Stimulated activated CD4-positive, alpha-beta T cell treated with anti-CD3 and anti-CD28 coated beads, Interleukin-2, amount 100 ng/mL, for 48 hours (primary cell): ENCODE measurements at places on chromosomes 4 and X.

DNA sequence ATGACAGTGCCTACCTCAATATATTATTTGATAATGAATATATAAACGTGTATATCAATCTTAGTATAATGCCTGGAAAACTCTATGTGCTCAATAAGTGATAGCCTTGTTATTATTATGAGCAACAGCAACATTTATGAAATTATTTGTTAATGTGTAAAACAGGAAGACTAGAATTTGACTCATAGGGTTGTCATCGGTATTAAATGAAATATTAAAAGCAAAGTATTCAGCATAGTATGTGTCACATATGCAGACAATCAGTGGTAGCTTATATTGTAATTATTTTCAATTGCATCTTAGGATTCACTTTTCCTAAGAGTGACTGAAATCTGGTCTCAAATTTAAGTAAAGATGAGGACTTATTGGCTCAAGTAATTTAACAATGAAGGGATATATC is 24.6 kb downstream of the SPANXD start:
- no peak for DNase-seq

DNA sequence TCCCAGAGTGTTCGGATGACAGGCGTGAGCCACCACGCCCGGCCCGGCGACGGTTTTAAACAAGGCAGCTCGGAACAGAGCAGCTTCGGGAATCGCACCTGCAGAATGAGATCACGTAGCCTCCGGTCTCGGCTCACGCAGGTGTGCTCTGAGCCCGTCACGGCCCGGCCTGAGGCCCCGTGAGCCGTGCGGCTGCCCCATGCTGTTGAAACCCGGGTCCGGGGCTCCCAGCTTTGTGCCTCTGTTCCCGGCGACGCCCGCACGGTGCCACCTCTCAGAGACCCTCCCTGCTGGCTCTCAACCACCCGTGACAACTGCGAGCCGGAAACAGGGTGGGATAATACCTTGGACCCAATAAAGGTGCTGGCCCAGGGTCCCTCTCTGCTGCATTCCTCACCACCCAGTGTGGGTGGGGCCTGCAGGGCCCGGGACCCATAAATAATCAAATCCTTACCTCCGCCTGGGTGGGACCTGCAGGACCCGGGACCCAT is 13.4 kb upstream of the PLCXD1 start:
- DNase-seq, result no peak

DNA sequence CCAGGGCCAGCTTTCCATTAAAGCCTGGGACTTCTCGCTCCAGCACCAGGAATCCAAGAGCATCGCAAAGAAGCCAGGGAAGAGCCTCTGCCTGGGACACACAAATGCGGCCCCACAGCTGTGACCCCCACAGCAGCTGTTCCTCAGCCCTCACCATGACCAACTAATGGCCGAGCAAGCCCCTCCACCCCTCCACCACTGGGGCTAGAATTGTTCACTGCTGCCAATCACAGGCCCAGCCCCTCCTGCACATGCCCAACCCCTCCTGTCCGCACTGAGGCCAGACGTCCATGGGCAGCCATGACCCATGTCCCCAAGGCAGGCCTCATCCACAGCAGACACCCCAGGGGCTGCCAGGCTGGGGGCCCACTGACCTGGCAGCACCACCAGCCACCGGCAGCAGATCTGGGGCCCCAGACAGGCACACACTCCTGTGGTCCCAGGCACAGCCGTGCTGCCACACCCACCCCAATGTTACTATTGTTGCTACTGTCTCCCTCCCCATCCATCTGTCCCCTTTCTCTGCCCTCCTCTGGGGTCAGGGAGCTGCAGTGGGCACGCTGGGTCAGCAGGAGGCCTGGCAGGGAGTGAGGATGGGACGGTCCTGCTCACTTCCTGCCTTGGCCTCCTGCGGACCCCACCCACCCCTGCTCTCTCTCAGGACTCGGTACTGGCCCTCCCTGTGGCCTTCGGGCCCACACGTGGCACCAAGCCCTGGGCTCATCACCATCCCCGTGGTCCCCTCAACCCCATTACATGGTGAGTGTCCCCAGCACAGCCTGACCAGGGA is 56.0 kb downstream of the ZFYVE28 start:
- DNase-seq, result no peak

DNA sequence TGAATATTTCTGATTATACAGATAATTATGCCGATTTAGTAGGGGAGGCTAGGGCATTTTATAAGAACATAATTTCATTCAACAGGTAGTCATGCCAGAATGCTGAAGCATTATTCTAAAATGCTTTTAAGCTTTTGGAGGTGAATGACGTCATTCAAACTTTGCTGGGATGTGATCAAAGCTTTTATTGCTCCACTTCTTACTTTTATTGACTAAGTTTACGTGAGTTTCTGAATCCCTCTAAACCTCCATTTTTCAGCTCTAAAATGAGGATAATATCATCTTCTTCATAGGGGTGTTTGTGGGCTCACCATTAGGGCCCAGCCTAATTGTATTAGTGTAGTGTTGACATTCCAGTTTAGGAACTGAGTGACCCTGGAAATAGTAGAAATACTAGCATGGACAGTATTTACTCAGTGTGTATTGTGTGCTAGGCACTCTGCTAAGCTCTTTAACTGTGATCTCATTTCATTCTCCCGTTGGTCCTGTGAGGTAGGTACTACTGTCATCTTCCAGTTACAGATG is 3.0 kb downstream of the WWC2 start:
- no peak for DNase-seq

- DNase-seq, result no peak
Measured at GRCh38 chr4:150218447-150218846, 140.2 kb downstream of the DCLK2 start.

GRCh38 chrX:66021765-66022631 is 17.9 kb downstream of the VSIG4 start:
- DNase-seq, result no peak

DNA sequence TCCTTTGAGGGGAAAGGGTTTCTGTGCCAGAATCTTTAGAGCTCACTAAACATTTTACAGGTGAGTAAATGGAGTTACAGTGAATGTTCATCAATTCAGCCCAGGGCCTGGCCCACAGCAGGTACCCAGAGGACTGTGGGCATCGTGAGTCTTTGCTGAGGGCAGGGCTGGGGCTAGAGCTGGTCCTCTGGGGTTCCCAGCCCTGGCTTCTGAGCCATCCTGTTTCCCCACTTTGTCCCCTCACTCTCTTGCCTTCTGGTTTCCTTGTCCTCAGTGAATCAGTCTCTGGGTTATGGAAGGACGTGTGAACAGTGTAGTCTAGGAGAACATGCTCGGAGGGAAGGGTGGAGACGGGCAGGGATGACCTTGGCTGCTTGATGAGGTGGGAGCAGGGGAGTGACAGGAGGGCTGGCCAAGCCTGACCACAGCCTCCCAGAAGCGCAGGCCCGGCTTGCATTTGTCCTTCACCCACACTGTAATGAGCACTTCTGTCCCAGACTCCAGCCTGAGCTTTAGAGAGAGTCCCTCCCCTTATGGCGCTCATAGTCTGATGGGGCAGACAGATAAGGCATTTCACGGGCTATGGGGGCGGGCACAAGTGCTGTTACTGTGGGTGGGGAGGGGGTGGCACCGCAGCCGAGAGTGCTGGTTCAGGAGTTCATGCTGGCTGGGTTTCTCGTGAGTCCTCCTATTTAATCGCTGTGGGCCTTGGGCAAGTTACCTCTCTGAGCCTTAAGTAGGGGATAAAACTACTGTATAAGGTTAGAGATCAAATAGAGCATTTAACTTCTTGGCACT is 17.3 kb downstream of the TBC1D14 start:
- no peak for DNase-seq

- no peak for DNase-seq
Measured at GRCh38 chrX:71565474-71566041, 12.7 kb upstream of the GCNA start.

- DNase-seq, result no peak
Measured at GRCh38 chr4:180098586-180098985, 2144.6 kb upstream of the TENM3 start.

GRCh38 chr4:183533698-183534097 is 28.8 kb downstream of the ING2 start:
- no peak for DNase-seq

DNA sequence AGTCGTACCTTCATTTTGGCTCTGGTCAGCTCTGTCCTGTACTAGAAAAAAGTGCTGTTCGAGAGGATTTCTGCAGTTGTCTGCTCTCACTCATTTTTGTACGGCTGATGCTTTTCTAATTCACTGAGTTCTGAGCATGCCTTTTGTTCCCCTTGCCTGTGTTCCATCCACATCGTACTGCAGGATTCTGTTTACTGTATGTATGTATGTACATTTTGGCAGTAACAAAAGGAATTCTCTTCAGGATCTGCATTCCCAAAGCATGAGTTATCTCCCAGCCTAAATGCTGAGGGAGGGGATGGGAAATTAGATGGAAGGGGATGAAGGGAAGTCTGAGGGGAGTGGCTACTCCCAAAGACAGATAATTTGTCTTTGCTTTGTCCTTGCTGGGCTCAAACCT is 87.6 kb downstream of the GBA3 start:
- no peak for DNase-seq

GRCh38 chr4:16450724-16451123 is 224.5 kb upstream of the TAPT1 start:
- no peak for DNase-seq

DNA sequence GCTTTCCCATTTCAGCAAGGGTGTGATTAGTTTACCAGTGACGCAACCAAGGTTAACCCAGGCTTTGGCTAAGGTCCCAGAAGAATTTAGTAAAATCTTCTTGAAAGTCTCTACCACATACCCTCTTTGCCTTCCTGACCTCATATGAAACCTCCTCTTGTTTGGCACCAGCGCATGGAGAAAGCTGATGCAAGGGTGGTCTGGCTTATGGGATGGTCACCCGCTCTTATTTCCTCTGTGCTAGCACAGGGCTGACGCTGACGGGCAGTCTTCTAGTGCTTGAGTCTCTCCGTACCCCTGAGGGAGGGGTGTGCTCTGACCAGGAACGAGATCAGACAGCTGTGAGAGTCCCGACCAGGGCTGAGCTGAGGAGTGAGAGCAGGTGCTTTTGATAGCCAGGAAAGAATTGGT is 137.6 kb downstream of the TENM3 start:
- no peak for DNase-seq

DNA sequence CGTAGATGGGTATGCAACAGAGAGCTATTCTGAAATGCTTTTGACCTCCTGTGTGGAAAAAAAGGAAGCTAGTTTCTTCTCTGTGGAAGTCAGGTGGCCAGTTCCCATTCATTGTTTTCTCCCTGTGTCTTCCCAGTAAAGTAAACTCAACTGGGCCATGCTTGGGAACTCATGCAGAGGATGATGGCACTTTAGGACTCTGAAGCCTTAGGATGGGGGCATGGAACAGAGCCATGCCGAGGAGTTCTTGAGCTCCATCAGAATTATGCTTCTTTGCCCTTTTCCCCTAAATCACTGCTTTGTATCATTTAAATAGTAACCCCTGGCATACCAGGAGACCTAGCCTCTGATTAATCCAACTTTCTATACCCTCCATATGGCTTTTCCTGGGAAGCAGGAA is 3.2 kb downstream of the TMEM164 start:
- DNase-seq, result no peak
